ENCODE measurements at places on chromosomes 3 and 15.

- DNase-seq, result no peak
Measured at GRCh38 chr15:41932511-41933289, 38.8 kb upstream of the SPTBN5 start.

- no peak for DNase-seq
Measured at GRCh38 chr3:47444103-47444502, 31.6 kb downstream of the SCAP start.

GRCh38 chr3:131794766-131795388, 239.9 kb downstream of the CPNE4 start:
- peak; percentile 44 for DNase-seq

- no peak for DNase-seq
Measured at GRCh38 chr3:46289966-46290365, 47.7 kb downstream of the CCR3 start.

GRCh38 chr15:79872358-79873017, 24.3 kb downstream of the MTHFS start:
- DNase-seq, result no peak

GRCh38 chr15:38085114-38085513, 150.7 kb downstream of the TMCO5A start:
- no peak for DNase-seq

DNA sequence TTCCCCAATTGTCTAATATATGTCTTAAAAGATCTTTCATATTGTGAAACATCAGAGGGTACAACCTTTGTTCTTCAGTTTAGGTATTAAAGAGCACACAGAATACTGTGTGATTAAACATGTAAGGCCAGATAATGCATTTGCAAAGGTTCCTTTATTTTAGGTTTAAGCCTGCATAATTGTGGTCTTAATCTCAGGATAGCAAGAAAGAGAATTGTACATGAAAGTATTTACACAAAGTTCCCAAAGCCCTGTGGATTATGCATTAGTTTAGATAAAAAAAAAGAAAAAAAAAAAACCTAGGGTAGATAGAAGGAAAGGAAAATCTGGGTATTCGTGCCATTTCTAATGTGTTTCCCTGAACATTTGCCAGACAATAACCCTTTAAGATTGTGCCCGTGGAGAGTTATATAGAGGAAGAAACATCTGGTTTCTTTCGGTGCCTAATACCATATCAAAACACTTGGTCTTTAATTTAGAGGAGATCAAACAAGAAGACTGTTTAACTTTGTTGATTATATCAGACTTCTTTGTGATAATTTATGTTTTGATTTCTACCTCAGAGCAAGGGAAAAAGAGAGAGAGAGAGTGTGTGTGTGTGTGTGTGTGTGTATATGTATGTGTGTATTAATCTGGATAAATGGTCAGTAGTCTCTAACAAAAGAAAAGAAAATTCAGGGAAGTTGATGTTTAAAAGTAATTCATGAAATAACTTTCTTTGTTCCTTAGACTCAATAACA, 139.6 kb upstream of the CGNL1 start:
- DNase-seq, result peak; percentile 91

DNA sequence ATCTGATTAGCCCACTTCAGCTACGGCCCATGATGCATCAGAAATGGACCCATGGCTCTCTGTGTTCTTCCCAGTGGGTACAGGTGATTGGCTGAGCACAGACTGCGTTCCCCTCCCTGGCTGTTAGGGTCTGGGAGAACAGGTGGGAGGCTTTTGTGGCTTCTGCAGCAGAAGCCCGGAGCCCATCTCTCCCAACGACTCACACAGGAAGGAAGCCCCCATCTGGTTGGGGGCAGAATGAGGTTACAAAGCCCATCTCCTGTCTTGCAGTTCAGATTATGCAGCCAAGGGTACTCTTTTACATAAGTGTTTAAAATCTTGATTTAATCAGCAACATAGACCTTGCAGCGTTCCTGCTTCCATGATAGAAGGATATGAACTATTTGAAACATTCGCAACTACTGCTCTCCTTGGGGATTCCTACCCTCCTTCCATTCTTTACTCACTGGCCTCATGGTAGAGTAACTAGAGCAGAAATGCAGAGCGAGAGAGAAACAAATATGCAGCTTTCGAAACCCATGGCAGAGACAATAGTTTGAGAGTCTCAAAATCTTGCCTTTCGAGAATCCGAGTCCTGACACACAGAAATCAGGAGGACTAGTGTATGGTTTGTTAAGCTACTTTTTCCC, 291.3 kb downstream of the TLE3 start:
- DNase-seq, result no peak

DNA sequence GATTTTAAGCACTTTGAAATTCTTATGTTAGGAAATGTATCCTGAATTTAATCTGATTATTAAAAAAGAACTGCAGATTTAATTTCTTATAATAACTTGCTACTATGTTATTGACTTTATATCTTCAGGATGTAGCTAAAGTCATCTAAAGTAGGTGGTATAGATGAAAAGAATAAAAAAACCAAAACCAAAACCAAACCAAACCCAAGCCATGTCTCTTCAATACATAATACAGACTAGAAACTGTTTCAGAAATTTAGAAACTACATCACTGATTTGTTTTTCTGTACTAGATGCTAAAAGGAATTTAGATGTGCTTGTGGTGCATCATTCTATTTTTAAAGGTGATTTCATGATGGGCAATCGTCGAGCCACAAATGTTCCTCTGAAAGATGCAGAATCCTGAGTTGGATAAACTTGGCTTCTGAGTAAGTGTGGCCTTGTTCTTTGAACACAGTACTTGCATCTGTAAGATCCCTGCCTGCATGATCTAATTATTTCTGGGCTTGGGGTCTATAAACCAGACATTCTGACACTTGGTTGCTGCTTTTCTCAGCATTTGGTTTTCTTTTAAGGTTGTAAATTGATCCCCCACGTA, 287.1 kb upstream of the SUCLG2 start:
- DNase-seq, result no peak

GRCh38 chr15:67456677-67457529, 64.0 kb upstream of the C15orf61 start:
- DNase-seq, result peak; percentile 39

DNA sequence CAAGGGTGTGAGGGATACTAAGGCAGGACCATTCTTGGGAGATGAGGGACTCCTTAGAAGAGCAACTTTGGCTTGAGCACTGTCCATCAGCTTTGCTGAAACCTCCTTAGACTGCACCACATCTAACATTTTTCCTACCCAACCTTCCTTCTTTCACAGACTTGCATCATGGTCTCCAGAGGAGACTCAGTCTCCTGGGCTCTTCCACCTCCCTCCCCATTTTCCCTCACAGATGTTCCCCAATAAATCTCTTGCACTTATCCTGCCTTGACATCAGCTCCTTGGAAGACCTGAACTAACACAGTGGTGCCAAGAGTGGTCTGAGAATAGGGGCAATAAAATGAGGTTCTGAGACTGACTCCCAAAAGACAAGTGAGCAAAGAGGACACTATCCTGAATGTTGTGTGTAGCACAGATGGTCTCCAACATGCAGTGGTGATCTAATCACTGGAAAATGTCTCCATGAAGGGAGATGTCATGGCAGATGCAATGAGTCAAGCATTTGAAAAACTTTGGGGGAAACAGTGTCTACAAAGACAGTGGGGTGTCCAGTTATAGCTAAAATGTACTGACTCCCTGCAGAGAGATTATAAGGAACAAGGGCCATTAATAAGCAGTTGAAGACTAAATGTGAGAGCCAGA, 26.0 kb upstream of the BOC start:
- DNase-seq, result no peak

DNA sequence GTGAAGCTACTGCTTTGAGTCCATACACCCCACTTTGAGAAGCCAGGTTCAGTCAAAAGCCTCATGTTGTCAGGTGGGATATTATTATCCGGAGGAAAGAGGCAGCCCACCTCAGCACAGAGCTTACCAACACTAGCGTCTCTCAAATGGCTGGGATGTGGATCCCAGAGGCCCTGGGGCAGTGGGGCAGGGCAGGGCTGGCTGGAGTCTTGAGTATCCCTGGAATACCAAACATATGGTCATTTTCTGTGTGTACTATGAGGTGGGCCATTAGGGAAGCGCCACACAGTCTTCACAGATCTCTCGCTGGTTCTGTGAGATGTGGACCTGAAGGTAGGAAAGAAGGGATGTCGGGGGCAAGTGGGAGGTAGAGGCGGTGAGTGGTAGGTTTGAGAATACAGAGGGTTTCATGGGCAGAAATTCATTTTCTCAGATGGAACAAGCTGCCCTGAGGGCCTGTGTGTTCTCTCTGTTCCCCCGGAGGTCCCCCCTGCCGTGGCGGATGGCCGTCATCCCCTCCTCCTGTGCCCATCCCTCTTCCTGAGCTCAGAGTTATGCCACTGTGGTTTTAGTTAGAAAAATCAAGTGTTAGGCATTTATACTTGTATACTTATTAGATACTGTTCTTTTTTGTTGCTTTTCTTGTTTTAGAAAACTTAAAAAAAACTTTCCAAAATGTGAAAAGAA, 66.4 kb downstream of the USP13 start:
- DNase-seq, result no peak

DNA sequence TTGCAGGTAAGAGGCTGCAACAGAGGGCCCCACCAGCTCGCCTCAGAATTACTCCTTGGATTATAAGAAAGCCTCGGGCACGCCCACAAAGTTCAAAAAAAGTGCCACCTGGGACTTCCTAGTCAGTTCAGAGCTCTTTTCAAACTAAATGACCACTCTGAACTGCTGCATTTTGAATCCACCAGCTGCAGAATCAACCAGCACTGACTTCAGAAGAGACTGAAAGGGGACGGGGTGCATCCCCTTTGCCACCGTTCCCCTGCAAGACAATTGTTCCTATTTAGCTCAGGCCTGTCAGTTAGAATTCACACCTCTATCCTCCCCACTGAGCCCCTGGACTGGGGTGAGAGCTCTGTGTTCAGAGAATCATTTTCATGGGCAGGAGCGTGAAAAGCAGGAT, 181.4 kb upstream of the GADL1 start:
- no peak for DNase-seq

GRCh38 chr15:97998307-97999071, 38.0 kb downstream of the ARRDC4 start:
- no peak for DNase-seq

DNA sequence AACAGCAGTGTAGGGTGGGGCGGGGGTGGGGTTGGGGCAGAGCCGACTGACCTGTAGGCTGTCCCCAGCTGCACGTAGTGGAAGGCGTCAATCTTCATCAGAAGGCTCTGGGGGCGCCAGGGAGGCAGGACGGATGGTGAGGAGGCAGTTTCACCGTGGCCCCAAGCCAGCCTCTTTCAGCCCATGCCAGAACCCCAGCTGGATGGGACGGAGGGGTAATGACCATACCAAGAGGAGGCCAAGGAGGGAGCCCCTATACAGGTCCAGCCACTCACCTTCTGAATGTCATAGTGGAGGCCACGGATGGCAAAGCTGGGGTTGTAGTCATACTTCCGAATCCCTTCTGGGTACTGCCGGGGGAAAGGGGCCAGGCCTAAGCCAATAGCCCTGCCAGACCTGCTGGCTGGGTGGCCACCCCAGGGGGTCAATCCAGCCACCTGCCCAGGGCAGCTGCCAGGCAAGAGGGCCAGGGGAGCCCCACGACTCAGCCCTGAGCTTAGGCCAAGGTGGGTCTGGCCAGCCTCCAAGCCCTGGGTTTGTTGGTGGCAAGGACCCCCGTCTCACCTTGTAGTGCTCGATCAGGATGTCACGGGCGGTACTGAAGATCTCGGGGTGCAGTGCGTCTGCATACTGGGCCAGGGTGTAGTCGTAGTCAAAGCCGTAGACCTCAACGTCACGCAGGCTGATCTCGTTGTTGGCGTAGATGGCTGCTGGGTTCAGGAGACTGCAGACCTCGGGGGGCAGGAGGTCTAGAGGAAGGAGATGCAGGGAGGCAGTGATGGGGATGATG, 4.9 kb downstream of the NT5DC2 start:
- DNase-seq, result no peak

DNA sequence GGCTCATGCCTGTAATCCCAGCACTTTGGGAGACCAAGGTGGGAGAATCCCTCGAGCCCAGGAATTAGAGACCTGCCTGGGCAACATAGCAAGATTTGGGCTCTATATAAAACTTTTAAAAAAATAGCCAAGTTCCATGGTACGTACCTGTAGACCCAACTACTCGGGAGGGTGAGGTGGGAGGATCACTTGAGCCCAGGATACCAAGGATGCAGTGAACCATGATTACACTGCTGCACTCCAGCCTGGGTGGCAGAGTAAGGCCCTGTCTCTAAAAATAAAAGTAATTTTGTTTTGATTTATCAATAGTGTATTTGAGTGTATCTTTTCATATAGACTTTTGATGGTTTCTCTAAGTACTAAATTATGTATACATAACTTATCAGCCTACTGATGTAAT, 63.1 kb downstream of the LSM3 start:
- no peak for DNase-seq

- DNase-seq, result no peak
Measured at GRCh38 chr3:196175722-196176121, 35.5 kb downstream of the ZDHHC19 start.

GRCh38 chr3:43913036-43913948, 222.6 kb downstream of the ABHD5 start:
- DNase-seq, result no peak

GRCh38 chr15:90901175-90902039, 1.7 kb upstream of the MAN2A2 start:
- no peak for DNase-seq

DNA sequence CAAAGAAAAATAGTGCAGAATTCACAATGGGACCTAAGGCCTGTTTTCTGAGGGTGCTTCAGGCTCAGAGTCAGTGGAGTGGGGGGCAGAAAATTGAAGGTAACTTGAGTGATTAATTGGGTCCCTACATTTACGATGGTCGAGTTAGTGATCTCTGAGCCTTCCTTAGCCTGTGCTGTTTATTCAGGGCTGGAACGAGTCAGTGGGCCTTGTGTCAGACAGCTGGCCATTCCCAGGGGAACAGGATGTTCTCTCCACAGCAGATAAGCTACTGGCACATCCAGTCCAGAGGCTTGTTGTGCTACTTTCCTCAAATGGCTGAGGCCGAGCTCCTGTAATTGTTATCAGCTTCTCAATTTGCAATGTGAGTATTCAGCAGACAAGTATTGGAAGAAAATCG, 29.2 kb upstream of the CNTN3 start:
- DNase-seq, result no peak

DNA sequence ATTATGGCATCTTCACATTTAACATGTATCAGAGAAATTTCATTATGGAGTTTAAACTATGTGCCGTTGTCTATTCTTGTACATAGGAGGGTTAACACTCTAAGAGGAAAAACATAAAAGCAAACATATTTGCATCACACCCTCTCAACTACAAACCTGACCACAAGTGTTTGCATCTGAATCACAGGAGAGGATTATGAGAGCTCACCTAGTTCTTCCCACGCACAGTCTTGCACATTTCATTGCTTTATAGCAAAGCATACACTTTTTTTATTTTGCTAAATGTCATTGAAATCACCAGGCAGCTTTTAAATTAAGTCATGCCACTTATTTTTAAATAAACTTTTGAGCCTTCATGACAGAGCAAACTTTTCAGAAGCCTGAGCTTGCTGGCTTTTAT, 12.5 kb downstream of the TRAT1 start:
- no peak for DNase-seq

DNA sequence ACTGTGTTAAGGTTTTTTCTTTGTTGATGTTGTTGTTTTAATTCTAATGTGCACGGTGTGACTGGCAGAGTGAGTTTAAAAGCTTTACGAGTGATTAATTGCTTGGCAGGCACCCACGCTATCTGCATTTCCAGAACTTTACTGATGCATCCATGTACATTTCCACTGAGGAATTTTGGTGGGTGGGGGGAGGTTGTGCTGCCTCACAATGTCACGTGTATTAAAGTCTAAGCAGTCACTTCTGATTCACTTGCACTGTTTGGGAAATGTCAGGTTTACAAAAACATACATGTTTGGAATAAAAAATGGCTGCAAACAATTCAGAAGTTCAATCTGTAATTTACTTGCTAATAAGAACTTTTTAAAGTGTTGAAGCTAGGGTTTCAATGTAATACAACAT, 38.5 kb upstream of the CTDSPL start:
- DNase-seq, result no peak
